ENCODE measurements at places on chromosomes 2 and 18. TPM values are rescaled to one million over a fixed set of nuclear protein-coding genes. Genes with fewer than 3 reads are reported as not detected.

The ANKRD62 gene
- not detected for total RNA-seq

The MPP4 gene
- total RNA-seq: 0.27 TPM

The TMEM169 gene
- total RNA-seq: 1.6 TPM

The SNORC gene
- total RNA-seq: 12.0 TPM

The LIPG gene
- total RNA-seq: 5.8 TPM

The UGT1A10 gene
- not detected for total RNA-seq

Measured in sciatic nerve (tissue), 2 donors.